Natural killer cell treated with Interleukin-12 subunit alpha and Interleukin-12 subunit beta and Interleukin-15 and Interleukin-18, amount 100 ng/mL, for 72 hours (primary cell): ENCODE measurements at places on chromosomes 12 and 14. TPM values are rescaled to one million over a fixed set of nuclear protein-coding genes. Genes with fewer than 3 reads are reported as not detected.

Gene GALNT9
- not detected for total RNA-seq

Gene KRT72
- 0.43 TPM for total RNA-seq

Gene INTS13
- 36.7 TPM for total RNA-seq

Gene AICDA
- 0.67 TPM for total RNA-seq

- DNase-seq: no peak
These were observed 21.9 kb downstream of the YBX3 start for GRCh38 chr12:10701131-10701681.

- no peak for DNase-seq
These were observed 13.1 kb downstream of the SERPINA3 start for GRCh38 chr14:94625353-94625635.

- no peak for DNase-seq
These were observed 78.0 kb downstream of the KITLG start for GRCh38 chr12:88501972-88502938.

DNA sequence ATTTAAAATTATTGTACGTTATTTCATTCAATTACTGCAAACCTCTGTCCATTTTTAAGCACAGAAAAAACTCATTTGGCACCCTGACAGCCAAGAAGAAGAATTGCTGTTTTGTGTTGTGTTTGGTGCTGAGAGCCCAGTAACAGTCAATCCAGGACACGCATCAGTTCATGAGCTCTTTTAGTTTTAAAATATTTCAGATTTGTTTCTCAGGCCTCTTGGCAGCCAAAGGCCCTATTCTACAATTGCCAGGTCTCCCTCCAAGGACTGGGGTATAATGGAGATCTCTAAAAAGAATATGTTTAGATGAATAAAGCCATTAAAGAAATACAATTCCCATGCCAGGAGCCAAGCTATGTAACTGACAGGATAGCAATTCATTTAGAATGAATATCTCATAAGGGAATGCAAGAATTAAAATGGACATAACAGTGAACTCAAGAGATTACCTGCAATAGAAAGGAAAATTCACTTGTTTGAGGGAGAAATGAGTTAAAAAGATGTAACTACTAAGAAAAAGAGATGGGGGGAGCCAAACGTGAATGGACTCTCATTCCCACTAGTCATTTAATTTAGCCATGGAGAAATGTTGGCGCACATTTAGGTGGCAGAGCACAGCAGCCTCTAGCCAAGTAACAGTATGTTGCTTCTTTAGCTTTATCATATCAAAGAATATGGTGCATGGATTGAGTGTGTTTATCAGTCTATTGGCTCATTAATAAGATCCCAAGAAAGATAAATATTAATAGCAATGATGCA, 140.6 kb upstream of the PELI2 start:
- no peak for DNase-seq
